ENCODE measurements at places on chromosomes 2 and 18.

DNA sequence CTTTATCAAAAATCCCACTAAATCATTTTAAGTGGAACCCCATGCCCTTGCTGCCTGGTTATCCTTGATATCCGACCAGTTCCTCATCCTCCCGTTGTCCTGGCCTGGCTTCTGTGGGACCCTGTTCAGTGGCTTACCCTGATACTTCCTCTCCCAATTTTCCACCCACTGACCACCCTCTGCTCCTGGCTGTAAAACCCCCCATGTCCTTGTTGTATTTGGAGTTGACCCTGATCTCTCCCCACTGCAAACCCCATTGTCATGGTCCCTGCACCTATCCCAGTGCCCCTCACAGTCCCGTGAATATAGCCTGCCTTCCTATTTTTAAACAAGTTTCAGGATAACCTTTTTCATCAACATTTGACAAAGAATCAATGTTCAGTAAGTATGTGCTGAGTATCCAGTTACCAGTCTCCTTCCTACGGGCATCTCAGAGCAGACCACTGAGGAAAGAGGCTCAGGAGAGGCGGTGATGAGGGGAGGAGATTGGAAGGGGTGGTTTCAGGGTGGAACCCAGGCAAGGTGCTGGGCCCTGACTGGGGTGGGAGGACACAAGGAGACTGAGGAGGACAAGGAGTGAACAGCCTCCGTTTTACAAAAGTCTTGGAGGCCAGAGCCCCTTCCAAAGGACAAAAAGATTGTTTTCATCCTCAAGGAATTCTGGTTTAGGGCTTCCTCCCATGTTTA is 131.8 kb downstream of the PXDN start:
- no peak for DNase-seq

DNA sequence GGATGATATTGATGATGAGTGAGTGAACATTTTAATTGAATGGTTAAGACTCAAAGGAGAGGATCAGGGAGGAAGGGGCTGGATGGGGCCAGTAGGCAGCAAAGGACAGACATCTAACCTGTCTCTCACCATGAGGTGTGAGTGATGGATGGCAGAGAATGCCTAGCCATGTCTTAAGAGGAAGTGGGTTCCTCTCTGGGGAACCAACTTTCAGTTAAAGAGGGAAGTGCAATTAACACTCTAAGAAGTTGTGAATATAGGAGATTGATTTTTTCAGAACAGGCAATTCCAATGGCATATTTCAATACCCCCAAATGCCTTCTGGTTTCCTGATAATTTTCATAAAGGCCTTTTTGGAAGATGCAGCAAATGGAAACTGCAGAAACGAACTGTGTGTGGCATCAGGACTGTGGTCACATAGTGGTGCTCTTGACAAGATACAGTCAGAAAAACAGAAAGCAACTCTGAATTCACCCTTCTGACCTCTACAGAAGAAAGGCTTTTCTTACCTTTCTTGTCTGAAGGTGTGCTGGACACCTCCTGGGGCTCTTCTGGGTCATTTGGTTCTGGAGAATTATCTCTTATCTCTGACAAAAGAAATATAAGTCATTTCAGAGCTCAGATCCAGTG is 10.2 kb downstream of the SP110 start:
- DNase-seq: no peak

DNA sequence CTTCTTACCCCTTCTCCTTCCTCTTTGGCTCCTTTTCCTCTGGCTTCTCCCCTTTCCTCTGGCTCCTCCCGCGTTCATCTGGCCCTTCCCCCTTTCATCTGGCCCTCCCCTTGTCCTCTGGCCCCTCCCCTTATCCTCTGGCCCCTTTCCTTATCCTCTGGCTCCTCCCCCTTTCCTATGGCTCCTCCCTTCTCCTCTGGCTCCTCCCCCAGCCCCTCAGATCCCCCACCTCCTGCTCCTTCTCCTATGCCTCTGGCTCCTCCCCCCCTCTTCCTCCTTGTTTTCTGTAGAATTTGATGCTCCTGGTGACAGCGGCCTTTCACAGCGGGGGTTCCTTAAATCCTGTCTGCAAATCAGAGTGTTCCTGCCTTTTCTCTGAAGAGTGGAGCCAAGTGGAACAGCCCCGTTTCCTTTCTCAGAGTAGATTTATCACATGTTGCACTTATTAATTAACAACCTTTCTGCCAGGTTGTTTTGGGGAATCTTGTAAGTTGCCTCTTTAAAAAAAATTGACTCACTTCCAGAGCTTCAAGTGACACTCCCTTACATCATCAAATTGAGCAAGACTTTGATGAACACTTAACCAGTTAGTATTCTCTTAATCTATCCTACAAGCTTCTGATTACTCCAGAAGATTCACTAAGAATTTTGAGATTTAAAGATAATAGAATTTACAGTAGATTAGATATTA is 27.9 kb downstream of the FABP1 start:
- peak; percentile 20 for DNase-seq

DNA sequence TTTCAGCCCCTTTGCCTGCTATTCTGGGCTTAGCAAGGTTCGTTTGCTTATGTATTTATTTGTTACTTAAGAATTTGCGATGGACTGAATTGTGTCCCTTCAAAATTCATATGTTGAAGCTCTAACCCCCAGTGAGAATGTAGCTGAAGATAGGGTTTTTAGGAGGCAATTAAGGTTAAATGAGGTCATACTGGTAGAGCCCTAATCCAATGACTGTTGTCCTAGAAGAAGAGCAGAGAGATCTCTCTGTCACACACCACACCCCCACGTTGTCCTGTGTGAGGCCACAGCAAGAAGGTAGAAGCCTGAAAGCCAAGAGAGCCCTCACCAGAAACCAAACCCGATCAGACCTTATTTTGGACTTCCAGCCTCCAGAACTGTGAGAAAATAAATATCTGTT is 66.7 kb downstream of the KIAA1328 start:
- no peak for DNase-seq

DNA sequence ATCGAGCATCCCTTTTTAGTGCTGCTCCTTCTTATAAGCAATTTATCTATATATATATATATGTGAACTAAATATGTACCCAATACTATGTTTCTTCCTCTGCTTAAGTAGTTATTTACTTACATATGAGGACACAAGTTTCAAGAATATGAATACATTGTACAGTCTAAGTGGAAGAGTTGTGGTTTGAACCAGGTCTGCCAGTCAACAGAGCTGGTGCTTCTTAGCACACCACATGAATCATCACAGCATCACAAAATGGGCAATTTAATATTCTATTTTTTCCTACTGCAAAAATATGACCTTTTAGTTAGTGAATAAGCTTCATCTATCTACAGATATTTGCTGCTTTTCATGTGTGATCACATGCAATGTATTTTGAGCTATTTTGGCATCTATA is 64.4 kb upstream of the SPAG16 start:
- no peak for DNase-seq

- no peak for DNase-seq
Observed at GRCh38 chr2:177868806-177869205, 203.8 kb downstream of the PDE11A start.

GRCh38 chr2:179354739-179355537 is 90.3 kb upstream of the SESTD1 start:
- DNase-seq: peak; percentile 24

- DNase-seq: no peak
Observed at GRCh38 chr2:96265349-96265839, 403 bp downstream of the TMEM127 start.

DNA sequence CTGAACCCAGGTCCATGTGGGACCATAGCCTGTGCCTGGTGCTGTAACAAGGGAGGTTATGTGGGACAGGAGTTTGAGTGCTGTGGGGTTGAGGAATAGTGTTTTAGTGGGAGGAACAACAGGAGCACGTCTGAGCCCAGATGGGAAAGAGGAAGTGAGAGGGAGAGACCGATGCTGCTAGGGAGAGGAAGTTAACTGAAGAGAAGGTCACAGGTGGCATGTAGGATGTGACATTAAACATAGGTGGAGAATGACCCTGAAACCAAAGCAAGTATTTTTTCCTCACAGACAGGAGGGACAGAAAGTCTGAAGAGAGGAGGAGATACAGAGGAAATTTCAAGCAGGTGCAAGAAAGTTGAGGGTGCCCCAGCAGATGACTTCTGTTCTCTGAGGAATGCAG is 87.8 kb downstream of the ACOXL start:
- DNase-seq: no peak

- no peak for DNase-seq
Observed at GRCh38 chr2:236813766-236814165, 244.1 kb downstream of the ACKR3 start.

DNA sequence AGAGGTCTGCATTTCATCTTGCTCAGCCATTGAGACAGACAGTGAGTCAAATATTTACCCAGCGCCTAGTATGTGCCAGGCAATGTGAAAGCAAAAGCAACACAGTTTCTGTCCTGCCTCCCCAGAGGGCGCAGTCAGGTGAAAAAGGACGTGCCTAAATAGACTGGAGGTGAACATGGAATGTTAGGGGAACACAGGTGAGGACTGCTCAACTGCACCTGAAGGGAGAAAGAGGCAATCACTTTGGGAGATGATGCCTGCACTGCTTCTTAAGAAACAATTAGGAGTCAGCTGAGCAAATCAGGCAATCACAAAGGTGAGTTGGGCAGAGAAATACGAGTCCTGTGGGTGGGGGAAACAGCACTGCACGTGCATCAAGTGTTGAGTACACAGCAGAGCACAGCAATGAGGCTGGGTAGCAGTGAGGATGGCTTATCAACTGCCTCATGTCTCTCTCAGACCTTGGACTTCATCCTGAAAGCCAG is 218.3 kb upstream of the SMAD7 start:
- no peak for DNase-seq

DNA sequence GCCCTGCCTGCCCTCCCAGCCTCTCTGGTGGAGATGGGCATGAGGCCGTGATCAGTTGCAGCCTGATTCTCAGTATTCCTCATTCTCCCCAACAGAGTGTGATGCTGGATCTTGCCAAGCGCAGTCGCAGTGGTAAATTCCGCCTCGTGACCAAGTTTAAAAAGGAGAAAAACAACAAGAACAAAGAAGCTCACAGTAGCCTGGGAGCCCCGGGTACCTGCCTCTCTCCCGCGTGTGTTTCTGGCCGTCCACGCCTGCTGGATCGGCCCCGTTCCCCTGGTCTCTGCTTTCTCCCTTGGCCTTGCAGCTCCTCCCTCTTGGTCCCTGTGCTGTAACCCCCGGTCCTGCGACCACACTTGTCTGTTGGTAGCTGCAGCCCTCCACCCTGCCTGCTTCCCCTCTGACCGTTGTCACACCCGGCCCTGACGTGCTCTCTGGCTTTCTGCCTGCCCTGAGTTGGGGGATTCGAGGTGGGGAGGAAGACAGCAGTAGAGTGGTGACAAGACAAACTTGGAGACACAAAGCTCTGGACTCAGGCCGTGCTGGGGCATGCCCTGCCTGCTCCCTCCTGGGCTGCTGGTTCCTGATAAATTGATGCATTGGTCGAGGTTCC is 99.5 kb downstream of the USP40 start:
- no peak for DNase-seq

GRCh38 chr2:96962567-96963203 is 23.7 kb downstream of the FAM178B start:
- DNase-seq: no peak

GRCh38 chr2:237695201-237695780 is 67.9 kb downstream of the LRRFIP1 start:
- DNase-seq: no peak

DNA sequence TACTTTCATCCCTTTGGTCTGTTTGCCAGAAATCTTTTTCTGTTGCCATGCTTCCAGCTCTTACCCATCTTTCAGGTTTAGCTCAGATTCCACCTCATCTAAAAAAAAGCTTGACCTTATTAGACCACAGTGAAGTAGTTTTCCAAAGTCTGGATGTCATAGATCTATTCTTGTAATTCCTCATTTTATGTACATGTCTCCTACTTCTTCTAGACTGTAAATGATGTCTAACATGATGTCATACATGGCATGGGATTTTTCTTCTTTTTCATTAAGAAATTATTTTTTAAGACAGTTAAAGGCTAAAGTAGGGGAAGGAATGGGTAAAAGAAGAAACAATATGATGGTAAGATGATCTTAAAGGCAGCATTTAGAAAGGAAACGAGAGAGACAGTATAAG is 11.3 kb downstream of the GLS start:
- DNase-seq: no peak

- no peak for DNase-seq
Observed at GRCh38 chr2:108918156-108918874, 70.7 kb downstream of the EDAR start.

- DNase-seq: peak; percentile 57
Observed at GRCh38 chr18:58117786-58118403, 73.9 kb downstream of the NEDD4L start.

DNA sequence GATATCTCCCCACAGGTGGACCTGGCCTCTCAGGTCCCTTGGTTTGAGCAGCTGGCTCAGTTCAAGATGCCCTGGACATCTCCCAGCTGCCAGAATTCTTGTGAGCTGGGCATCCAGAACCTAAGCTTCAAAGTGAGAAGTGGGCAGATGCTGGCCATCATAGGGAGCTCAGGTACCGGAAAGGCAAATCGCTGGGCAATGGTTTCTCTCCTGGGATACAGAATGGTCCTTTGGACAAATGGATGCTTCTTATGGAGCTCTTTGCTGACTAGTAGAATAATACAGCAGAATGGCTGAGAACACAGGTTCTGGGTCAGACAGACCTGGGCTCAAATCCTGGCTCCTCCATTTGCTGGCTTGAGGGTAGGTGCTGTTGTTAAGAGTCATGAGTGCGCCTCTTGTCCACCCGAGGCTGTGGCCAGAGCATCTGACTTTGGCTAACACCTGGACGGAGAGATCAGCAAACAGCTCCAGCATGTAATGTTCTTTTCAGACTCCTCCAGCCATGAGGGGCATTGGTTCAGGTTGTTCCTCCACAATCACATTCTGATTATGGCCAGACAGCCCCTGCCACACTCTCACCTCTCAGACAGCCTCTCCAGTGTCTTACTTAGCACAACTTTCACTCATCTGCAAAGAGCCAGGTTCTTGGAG is 7.5 kb downstream of the ABCG8 start:
- no peak for DNase-seq

DNA sequence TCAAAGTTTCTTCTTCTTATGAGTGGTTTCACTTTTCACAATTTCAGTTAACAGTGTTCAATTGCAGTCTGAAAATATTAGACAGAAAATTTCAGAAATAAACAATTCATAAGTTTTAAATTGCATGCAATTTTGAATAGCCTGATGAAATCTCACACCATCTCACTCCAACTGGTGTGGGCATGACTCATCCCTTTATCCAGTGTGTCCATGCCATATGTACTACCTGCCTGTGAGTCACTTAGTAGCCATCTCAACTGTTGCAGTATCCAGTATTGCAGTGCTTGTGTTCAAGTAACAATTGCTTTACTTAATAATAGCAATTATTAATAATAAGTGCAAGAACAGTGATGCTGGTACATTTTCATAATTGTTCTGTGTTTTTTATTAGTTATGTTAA is 1202.5 kb downstream of the DSC3 start:
- no peak for DNase-seq

- DNase-seq: peak; percentile 38
Observed at GRCh38 chr2:225274751-225275150, 124.8 kb upstream of the NYAP2 start.
